ENCODE measurements at places on chromosomes 12 and 14.

DNA sequence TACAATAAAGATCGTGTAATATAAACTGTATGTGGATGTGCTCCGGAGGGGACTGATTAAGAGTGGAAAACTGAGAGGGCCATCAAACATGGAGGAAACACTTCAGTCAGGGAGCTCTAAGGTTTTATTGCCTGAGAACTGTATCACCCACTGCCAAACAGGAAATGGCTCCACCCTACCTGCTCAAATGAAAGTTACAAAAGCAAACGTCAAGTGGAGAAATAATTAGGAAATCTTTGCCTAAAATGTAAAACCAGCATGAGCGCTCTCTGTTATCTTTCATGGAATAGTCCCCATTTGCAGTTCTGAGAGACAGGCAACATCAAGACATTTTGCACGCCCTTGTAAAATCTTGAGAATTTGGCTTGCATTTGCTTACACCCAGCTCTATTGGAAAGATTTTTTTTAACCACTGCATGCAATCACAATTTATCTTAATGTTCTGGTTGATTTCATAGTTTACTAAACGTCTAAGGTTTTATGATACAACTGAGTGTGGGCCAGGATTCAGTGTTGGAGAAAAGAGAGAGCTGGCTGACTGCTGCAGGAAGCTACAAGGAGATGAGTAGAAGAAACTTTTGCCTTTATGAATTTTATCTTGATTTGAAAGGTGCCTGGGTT is 344.0 kb upstream of the PRICKLE1 start:
- no peak for DNase-seq

DNA sequence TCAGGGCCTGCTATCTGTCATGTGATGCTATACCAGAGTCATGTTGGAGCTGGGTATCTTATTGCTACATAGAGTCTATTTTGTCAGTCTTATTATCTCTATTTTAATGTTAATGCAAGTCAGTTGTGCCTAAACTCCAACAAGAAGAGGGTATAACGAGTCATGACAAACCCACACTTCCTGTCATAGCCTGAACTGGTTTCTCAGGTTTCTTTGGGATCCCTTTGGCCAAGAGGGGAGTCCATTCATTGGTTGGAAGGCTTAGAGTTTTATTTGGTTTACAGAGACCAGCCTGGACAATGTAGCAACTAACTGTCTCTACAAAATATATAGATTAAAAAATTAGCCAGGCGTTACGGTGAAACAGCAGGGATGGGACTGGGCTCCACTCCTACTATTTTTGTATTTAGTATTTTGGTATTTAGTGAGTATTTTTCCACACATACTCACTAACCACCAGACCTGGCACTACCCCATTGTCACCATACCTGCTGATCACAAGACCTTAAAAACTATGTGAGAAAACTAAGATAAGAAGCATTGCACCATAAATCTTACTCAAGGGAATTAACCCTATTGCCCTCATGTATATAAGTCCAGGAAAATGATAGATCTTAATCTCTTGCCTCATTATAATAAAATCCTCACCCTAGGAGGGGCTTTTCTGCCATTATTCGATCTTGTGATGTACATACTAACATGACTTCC is 387.5 kb downstream of the IPO8 start:
- DNase-seq: no peak

DNA sequence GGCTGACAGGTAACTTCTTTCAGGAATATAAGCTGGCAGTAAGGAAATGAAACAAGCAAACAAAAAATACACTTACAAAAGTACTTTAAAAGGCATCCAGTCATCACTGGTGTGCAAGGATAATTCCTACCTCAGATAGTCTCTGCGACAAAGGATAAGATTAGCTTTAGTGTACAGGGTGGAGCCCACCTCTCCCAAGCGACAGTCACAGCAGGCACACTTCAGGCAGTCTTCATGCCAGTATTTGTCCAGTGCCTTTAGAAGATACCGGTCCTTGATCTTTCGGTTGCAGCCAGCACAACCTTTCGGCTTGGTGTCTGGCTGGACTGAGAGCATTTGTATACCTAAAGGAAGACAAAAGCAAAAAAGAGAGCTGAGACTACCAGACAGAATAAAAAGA is 5.4 kb downstream of the LMO3 start:
- DNase-seq: no peak

GRCh38 chr14:37114002-37114401 is 58.4 kb downstream of the SLC25A21 start:
- no peak for DNase-seq

DNA sequence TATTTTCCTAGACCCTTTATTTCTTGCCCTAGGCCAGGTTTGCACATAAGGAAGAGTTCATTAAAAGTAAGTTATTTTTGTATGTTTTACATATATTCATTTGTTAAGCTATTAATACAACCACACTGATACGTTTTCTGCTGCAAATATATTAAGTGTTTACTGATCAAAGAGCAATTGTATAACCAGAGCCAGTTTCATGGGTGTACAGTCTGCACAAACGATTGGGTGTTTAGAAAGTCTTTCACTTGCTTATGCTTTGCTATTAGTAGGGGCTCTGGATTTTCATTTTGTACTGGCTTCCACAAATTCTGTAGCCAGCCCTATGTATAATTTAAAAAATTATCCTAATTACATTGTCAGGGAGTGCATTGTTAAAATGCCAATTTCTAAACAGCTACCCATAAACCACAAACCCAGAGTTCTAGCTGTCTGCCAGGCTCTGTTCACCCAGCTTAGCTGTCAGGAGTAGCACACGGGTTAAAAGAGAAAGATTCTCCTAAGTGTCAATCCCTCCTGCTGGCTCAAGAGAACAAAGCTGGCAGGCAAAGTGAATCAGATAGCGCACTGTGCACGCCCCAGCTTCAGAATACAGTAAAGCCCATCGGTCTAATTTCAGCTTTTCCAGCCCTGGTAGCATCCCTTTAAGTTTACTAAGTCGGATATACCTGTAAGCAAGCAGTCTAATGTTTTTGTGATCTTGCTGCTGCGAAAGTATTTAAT is 151.0 kb upstream of the LMO3 start:
- DNase-seq: no peak

GRCh38 chr14:23097786-23098185 is 2.5 kb downstream of the C14orf119 start:
- no peak for DNase-seq

DNA sequence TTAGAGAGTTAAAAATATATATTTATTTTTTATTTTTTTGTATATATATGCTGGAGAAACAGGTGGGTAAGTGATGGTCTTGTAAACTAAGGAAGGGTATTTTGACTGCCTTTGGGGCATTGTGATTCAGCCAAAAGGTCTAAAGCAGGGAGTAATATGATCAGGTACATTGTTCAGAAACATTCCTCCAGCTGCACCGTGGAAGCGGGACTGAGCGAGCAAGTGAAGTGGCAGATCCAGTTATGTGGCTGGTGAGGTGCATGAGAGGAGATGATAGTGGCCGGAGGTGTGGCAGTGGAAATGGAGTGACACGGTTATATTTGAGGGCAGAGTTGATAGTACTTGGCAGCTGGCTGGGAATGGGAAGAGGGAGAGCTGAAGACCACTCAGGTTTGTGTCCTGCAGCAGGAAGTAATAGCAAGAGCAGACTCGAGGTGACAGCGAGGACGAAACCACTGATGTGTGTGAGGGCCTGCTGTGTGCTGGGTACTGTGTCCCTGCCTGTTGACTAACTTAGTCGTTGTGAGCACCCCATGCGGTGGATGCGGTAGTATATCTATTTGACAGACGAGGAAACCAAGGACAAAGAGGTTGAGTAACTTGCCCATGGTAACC is 39.2 kb downstream of the EID3 start:
- DNase-seq: no peak

GRCh38 chr12:109642506-109643132 is 69.0 kb downstream of the MVK start:
- no peak for DNase-seq

- DNase-seq: no peak
These were observed 890 bp downstream of the KRT71 start for GRCh38 chr12:52552055-52552454.

DNA sequence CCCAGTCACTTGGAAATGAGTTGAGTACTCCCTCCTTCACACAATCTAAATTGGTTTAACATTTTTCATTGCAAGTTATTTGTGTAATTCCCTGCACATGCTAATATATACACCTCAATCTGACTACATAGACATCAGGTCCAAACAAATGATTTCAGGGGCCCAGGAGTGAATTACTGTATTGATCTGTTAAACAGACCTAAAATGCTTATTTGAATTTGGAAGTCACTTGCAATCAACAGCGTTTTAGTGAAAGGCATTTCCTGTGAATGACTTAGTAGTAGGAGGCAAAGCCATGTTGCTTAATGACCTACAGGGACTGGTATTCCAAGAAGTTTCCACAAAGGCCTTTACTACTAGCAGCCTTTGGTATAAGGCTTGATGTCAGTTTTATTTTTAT is 22.6 kb upstream of the SLC15A5 start:
- DNase-seq: no peak

DNA sequence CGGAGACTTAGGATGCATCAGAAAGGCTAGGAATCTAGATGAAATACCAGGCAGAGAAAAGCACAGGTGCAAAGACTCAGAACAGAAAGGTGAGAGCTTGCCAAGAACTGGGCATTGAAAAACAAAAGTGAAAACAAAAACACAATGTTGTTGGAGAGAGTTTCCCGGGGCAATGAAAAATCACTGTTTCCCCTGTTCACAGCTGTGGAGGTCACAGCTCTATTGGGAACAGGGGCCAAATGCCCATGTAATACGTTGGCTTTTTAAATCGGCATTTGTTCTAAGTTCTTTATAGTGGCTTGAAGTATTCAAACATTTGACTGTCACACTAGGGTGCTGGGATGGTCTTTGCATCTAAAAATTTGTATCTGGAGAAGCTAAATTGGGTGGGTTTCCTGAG is 108.3 kb downstream of the SLC15A4 start:
- no peak for DNase-seq
